NCI-H526 (cell line): ENCODE measurements at places on chromosomes 3 and 15.

- no peak for DNase-seq
Observed at GRCh38 chr15:83498801-83499200, 51.7 kb downstream of the SH3GL3 start.

GRCh38 chr3:38581774-38582173 is 67.7 kb downstream of the SCN5A start:
- no peak for DNase-seq

DNA sequence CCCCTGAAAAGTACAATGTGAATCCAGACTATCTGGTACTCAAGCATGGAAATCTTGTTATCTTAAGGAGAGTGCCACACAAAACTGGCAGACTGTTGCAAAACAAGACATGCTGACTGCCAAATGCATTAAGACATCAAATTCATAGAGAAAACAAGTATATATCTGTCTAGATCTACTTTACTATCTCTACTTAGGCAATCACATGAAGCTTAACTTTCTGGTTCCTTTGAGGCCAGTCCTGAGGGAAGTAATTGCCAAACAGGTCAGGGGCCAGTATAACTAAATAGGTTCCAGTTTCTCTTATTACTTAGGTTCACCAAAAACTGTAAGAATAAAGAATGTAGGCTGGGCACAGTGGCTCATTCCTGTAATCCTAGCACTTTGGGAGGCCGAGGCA is 15.9 kb upstream of the SLC4A7 start:
- no peak for DNase-seq

DNA sequence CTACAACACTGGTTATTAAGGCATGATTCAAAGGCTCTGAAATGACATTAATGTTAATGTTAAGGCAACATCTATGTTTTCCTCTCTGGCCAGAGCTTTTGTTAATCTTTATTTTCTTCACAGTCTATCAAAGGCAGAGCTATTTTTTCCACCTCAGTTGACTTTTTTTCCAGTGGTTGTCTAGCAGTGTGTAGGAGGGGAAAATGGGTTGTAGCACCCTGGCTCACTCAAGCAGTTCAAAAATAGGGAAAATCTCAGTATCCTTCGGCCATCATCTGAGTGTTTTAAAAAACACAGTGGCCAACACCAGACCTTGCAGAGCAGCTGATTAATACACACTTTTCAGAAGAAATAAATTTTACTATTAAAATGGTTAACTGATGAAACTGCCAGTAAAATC is 21.4 kb downstream of the CBLB start:
- no peak for DNase-seq

- DNase-seq = no peak
Observed at GRCh38 chr15:98731712-98732450, 83.5 kb downstream of the IGF1R start.

- peak; percentile 84 for DNase-seq
Observed at GRCh38 chr15:91916051-91916450, 62.5 kb downstream of the SLCO3A1 start.

DNA sequence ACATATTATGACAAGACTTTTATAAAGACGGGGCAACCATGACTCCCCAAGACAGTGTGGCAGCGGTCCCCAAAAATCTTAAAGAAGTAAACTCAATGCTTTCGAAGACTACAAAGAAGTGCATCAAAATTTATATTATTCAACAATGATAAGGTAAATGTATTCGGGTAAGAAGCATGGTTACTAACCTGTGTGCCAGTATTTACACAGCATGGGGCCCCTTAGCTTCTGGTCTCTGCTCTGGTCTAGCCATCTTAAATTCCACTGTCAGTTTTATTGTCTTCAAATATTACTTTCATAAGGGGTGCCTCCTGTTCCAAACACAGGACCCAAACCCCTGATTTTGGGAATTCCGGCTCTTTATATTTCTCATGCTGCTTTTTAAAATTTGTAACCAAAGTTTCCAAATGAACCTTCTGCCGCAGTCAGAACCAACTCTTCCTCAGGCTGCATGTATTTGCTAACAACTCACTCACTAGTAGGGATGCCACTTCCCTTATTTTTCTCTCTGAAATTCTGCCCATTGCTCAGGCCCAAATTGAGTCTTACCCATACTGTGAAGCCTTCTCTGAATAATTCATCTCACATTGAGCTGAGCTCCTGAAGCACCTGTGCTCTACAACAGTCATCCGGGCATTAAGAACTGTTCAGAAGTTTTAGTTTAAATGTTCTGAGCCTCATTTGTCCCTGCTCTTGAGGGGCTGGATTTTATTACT is 1.2 kb downstream of the TTC23 start:
- no peak for DNase-seq

DNA sequence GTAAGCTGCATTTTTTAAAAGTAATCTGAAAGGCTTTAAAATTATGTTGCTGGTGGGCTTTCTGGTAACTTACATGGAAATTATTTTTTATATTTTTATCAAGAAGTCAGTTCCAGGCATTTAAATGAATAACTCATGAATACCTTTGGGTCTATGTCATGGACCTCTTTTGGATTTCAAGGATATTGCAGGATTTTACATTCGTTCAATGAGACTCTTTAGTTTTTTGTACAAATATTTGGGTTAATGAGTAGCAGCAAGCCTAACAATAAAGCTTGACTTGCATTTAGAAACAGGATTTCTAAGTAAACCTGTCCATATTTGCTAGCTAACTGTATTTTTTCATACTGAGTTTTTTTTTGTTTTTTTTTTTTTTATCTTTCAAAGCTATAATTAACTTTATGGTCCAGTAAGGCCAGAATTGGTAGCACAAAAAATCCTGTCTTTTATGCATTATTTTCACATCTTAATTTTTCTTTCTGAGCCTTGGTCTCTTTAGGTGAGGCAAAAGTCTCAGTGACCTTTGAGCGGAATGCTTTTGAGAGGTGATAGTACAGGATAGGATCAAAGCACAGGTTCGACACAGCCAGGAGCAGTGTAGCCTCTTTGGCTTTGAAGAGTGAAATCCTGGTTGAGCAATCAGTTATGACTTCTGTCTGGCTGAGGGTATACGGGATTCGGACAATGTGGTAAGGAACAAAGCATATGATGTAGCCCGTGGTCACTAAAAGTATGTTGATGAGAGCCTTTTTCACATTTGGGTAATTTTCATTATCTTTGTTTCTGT is 4.8 kb downstream of the GPR171 start:
- DNase-seq = no peak

GRCh38 chr15:95087253-95087609 is 855.9 kb downstream of the MCTP2 start:
- no peak for DNase-seq

DNA sequence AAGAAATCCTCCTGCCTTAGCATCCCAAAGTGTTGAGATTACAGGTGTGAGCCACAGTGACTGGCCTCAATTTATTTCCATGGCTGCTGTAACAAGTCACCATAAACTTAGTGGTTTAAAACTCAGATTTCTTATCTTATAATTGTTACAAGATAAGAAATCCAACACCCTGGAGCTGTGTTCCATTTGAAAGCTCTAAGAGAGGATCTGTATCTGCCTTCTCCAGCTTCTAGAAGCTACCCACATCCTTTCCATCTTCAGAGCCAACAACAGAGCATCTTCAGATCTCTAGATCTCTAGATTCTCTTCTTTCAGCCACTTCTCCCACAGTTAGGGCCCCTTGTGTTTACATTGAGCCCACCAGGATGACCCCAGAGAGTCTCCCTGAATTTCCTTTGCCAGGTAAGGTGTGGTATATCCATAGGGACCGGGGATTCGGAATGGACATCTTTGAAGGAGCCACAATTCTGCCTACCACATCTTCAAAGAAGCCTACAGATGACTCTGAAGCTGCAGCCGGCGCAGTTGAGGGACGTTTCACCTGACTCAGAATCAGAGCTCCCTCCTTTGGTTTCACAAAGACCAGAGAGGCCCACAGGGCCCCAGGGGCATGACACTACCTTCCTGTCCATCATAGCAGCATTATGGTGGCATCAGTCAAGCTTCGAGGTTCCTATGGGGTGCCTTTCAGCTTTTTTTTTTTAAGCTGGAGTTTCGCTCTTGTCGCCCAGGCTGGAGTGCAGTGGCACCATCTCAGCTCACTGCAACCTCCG is 87.0 kb upstream of the IGF1R start:
- DNase-seq = no peak

DNA sequence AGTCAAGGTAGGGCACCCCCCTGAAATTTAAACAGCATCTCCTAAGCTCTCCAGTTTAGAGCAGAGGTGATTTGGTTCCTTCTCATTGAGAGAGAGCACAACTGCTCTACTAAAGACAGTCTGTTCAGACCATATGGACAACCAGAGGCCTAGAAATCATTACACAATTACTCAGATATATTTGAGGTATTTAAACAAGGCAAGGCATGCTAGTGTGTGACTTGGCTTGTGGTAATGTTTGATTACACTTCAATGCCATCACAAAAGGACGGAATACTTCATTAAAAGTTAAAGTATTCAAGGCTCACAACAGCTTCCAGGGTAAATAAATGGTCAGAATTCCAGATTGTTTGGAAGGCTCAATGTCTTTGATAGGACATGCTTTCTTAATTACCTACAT is 110.2 kb downstream of the LRTM1 start:
- no peak for DNase-seq

DNA sequence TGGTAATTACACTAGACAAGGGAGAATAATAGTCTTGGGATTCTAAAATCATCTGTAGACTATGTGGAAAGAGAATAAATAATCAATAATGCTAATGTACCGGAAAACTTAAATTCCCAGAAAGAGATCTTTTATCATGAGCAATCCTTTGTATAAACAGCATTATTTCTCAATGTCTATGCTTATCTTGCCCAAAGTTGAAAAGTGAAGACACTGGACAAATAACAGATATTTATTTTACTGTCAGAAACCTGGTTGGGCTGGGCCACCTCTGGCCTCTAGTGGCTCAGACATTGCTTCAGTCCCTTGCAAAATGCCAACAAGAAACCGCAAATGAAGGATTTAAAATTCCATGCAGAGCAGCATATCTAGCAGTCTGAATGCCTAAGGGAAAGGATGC is 409.9 kb downstream of the FHIT start:
- DNase-seq = no peak

- peak; percentile 68 for DNase-seq
Observed at GRCh38 chr3:127366383-127366782, 78.5 kb upstream of the PRR20G start.

- no peak for DNase-seq
Observed at GRCh38 chr3:42351207-42351606, 59.2 kb downstream of the LYZL4 start.

DNA sequence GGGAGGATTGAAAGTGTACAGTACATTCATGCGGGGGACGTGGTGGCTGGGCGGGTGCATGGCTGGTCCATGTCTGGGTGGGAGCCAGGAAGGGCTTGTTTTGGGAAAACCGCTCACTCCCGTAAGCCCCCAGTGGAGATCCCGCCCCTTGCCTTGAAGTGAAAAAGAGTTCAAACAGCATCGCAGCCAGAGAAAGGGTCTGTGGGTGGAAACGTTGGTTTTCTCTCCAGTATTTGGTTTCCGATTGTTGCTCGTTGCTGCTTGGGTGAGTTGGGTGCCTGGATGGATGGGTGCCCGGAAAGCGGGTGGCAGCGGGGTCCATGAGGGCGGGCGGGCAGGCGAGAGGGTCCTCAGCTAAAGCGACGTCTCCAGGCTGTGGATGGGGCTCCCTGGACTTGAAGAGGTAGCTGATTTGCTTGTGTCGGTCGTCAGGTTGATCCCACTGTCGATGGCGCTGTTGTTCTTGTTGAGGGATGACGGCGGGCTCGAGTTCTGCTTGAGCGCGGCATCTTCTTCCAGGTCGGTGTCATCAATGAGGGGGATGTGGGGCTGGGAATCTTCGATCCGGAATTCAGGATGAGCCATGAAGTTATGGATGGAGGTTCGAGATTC is 7.7 kb upstream of the SEC13 start:
- DNase-seq = no peak

DNA sequence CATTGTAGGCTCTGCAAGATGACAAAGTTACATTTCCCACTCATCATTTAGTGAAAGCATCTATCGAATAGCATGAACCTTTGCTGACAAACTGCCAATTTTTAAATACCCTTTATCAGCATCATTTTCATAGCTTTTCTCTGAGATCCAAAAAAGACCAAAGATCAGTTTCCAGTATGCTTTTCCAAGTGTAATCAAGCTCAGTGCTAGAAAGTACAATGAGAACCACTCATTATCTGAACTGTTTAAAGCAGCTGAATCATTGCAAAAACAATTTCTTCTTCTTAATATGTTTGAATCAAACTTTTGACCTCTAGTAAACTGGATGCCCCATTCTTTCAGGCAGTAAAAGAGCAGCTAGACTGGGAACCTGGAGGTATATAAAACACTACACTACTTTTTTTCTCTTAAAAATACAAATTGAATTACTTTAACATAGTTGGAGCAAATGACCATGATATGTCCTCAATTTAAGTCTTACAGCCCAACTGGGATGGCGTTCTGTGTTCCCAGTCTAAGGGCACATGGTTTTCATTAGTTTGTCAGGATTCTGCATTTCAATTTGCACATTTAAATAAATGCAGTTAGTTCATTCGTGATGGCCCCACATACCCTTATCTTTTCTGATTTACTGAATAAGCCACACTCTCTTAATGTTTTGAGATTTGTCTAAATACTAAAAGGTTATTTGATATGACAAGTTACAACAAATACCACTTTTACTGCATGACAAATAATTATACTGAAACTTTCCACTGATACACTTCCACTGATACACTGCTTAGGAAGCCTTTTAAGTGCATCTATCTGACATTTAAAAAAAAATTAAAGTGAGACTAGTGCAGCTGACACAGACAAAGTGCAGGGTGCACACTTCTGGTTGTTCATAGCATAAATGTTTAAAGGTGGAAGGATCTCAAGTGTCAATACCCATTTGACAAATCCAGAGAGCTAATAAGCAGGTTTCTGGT is 146.0 kb upstream of the FRMD4B start:
- DNase-seq = no peak

GRCh38 chr15:51494411-51495314 is 127.9 kb downstream of the DMXL2 start:
- DNase-seq = no peak

- DNase-seq = no peak
Observed at GRCh38 chr3:106126067-106126845, 257.4 kb upstream of the CBLB start.

- DNase-seq = no peak
Observed at GRCh38 chr3:12005951-12006625, 1.9 kb downstream of the SYN2 start.

- peak; percentile 84 for DNase-seq
Observed at GRCh38 chr3:66475386-66476020, 25.3 kb downstream of the LRIG1 start.

DNA sequence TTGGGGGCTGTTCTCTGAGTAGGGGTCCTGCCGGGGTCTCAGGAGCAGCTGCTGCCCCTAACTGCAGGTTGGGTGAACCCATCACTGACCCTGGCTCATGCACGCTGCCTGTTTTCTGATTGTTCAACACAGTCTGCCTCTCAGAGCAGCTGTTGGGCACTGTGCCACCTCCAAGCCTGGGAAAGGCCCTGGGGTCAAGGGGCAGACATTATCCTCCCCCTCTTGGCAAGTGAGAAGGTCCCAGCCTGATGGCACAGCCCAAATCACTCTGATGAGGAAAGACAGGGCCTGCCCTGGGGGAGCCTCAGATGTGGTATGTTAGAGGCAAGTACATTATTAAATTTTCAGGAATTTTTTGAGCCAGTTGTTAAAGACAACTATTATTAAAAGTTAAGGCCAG is 14.1 kb upstream of the GNAT1 start:
- no peak for DNase-seq

- DNase-seq = no peak
Observed at GRCh38 chr15:90968434-90968833, 13.8 kb downstream of the RCCD1 start.

GRCh38 chr3:170473358-170473757 is 54.7 kb downstream of the CLDN11 start:
- DNase-seq = peak; percentile 66
